NCI-H1105 (cell line): ENCODE measurements at places on chromosomes 2 and 18.

DNA sequence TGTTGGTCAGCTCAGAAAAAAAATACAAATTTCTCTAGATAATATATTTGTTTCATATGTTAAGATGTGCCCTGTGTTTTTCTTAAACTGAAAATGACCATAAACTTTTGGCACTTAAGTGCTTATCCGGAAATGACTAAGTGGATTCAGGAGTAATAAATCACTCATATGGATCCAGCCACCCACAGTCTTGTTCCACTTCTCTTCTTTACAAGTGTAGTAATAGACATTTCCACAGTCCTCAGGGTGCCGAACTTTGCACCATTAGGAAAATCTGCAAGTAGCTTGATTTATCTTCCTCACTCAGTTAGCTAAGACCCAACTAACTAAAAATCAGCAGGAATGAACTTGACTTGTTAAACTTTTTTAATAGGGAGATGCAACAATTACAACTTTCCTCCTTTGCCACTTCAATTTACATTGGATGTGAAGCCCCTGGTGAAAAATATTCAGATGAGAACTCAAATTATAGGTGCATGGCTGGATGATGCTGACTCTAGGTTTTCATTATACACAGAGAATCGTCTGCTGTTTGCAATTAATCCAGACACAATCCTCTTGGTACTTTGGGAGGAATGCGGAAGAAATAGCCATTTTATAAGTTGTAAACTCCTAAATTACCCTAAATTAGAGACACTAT is 322.5 kb downstream of the ARHGAP15 start:
- no peak for DNase-seq

- DNase-seq: no peak
Measured at GRCh38 chr2:74472945-74473258, 422 bp upstream of the MRPL53 start.

- DNase-seq: no peak
Measured at GRCh38 chr2:144517866-144518747, 1.8 kb downstream of the ZEB2 start.

- DNase-seq: no peak
Measured at GRCh38 chr2:149331023-149331400, 625 bp downstream of the LYPD6 start.

DNA sequence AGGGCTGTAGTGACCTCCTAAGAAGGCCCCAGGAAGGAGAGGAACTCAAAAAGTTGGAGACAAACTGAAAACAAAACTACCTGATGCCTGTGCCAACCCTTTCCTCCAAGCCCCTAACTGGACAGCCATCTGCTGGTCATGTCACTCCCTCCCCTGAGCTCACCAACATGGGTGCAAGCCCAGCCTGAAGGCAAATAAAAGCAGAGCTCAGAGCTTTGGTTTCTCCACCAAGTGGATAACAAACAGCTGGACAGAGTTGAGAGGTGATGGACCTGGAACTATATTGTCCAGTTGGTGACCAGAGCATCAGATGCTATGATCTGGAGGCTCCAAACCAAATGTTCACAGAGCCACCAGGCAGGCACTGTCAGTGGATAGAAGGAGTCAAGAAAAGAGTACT is 34.6 kb upstream of the MAL start:
- DNase-seq: no peak

- DNase-seq: no peak
Measured at GRCh38 chr18:75482880-75483279, 55.4 kb upstream of the SMIM21 start.

- no peak for DNase-seq
Measured at GRCh38 chr2:20541294-20541640, 94.4 kb downstream of the RHOB start.

DNA sequence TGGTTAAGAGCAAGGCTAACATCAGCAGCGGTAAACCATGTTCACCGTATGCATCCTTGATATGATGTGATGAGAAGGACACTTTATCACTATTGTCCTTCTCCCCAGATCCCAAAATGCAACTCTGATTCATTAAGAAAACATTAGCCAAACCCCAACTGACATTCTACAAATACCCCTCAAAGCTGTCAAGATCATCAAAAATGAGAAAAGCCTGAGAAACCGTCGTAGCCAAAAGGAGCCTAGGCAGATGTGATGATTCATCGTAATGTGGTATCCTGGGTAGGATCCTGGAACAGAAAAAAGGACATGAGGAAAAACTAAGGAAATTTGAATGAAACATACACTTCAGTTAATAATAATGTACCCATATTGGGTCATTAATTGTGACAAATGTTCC is 67.3 kb upstream of the ST6GAL2 start:
- DNase-seq: no peak

DNA sequence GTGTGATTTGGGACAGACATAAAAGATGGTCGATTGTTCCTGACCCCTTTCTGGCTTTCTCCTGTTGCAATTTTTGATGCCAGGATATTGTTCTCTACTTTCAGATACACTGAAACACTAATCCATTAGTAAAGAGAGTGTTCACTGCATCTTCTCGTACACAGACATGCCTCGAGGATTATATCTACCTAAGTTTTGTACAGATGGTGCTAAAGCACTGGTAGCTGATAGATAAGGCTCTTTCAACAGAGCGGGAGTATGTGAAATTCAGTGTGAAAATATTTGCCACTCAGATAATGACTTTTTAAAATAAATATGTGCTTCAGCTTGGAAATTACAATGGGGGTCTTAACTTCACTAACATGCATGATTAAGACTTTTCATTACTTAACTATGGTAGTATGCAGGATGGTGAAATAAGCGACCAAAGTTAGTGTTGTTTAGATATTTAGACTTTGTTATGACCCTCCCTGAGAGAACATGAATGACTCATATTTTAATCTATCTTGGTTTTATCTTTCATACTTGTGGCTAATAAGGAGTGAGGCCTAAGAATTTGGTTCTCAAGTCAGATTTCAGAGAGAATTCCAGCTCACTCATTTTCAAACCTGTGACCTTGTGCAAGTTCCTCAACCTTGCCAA is 474.9 kb downstream of the NRXN1 start:
- no peak for DNase-seq

- DNase-seq: no peak
Measured at GRCh38 chr2:194750926-194751325, 906.1 kb upstream of the SLC39A10 start.

DNA sequence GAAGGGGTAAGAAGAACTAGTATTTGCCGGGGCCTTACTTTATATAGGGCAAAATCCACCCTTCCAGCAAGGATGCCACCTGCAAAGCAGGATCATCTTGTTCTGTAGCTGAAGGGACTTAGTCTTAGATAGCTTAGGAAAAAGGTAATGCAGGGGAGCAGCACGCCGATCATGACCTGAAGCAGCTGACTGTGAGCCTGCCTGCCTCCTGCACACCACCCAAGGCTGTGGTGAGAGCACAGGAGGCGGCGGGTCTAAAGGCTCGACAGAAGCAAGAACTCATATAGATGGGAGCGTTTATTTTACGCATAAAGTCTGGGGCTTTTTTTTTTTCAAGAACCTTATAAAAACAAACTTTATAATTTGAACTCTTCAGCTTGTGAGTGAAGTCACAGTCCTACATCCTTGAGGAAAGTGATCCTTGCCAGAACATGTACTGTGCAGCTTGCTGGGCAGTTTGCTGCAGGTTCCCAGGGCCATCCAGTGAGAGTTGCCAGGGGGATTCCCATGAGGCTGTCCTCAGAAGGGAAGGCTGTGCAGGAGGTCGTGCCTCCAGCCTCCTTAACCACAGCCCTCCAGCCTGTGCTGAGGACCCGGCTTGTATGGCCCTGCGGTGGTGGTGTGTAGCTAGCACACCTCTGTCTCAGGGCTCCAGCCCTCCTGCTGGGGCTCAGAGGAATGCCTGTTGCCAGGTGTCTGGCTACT is 92.1 kb downstream of the RNF144A start:
- no peak for DNase-seq
